ENCODE measurements at places on chromosomes 16 and 17.

GRCh38 chr17:30816165-30816564 is 8.3 kb downstream of the CRLF3 start:
- no peak for DNase-seq

DNA sequence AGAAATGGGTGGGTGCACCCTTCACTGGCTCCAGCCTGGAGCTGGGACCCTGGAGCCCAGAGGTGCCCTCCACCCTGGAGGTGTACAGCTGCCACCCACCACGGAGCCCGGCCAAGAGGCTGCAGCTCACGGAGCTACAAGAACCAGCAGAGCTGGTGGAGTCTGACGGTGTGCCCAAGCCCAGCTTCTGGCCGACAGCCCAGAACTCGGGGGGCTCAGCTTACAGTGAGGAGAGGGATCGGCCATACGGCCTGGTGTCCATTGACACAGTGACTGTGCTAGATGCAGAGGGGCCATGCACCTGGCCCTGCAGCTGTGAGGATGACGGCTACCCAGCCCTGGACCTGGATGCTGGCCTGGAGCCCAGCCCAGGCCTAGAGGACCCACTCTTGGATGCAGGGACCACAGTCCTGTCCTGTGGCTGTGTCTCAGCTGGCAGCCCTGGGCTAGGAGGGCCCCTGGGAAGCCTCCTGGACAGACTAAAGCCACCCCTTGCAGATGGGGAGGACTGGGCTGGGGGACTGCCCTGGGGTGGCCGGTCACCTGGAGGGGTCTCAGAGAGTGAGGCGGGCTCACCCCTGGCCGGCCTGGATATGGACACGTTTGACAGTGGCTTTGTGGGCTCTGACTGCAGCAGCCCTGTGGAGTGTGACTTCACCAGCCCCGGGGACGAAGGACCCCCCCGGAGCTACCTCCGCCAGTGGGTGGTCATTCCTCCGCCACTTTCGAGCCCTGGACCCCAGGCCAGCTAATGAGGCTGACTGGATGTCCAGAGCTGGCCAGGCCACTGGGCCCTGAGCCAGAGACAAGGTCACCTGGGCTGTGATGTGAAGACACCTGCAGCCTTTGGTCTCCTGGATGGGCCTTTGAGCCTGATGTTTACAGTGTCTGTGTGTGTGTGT is 46.8 kb downstream of the IL21R start:
- DNase-seq, result no peak

DNA sequence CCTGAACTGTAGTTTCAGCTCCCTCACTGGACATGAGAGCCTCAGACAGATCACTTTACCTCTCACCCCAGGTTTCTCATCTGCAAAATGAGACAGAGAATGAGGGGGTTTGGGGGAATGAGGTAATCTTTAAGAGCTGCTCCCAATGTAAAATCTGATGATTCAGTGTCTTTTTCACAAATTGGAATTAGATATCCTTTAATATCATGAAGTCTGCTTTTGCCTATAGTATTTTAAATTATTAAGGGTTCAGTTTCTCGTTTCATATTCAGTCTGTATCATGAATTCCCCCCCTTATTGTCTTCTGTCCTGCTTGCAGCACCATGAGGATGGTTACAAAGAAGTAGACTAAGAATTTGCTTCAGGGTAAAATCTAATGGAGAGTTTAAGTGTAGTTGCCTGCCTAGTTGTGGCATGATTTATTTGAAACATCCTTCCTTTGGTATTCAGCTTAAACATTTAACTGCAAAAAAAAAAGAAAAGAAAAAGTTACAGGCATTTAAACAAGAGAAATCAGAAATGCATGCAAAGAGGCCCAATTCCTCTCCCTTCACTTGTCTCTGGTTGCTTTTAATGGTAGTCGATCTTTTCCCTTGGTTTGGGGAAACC is 77.3 kb downstream of the WNT3 start:
- no peak for DNase-seq

DNA sequence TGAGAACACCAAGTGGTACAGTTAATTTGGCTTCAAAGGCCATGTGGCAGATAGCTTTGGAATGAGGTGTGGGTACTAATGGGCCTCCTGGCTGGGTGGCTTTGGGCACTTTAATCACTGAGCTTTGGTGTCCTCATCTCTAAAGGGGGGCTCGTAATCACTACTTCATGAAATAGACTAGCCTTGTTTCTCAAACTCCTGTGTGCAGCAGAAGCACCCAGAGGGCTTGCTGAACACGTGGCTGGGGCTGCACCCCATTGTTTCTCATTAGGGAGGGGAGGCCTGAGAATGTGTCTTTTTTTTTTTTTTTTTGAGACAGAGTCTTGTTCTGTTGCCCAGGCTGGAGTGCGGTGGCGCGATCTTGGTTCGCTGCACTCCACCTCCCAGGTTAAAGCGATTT is 5.8 kb downstream of the EPN2 start:
- no peak for DNase-seq

GRCh38 chr16:89134269-89134668 is 37.3 kb upstream of the CDH15 start:
- DNase-seq, result no peak

DNA sequence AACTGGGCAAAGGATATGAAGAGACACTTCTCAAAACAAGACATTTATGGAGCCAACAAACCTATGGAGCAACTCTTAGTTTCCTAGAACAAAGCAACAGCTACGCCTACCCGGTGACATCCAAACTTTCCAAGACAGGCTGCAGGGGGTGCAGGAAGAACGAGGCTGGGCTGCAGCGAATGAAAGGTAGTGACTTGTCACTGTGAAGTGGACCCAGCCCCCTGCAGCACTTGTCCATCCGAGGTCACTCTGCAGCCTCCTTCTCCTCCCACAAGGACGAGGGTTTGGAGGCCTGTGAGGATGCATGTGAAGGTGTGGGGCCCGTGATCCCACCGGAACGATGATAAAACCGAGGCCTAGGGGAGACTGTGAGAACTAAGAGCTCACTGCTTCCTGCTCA is 192.6 kb upstream of the RPL38 start:
- DNase-seq, result no peak
